Kidney (tissue), 22 donors: ENCODE measurements at places on chromosomes 3 and 15. TPM values are rescaled to one million over a fixed set of nuclear protein-coding genes. Genes with fewer than 3 reads are reported as not detected.

Gene GOLGA8R
- 6.3 TPM for total RNA-seq

Gene RTP4
- total RNA-seq = 8.4 TPM

Gene ISLR2
- total RNA-seq = 1.1 TPM

Gene OPA1
- total RNA-seq = 56.3 TPM

Gene IL17RB
- 27.7 TPM for total RNA-seq

Gene PCCB
- total RNA-seq = 37.1 TPM

Gene CFAP91
- 14.1 TPM for total RNA-seq

Gene FANCD2OS
- not detected for total RNA-seq

Gene GOLGA6L7
- not detected for total RNA-seq

Gene ANKRD28
- 72.4 TPM for total RNA-seq

Gene TRIM42
- not detected for total RNA-seq

Gene ZNF717
- total RNA-seq = 19.8 TPM

Gene GFM1
- total RNA-seq = 49.3 TPM

Gene UBA3
- total RNA-seq = 63.1 TPM

Gene AP3B2
- 4.7 TPM for total RNA-seq

Gene LINGO1
- total RNA-seq = 3.9 TPM

Gene COL6A6
- total RNA-seq = 0.25 TPM

Gene BCL2A1
- 2.4 TPM for total RNA-seq

Gene NDUFB4
- 109 TPM for total RNA-seq

Gene CPN2
- total RNA-seq = 0.72 TPM

Gene BUB1B
- total RNA-seq = 0.94 TPM
